ENCODE measurements at places on chromosomes 12 and 14.

DNA sequence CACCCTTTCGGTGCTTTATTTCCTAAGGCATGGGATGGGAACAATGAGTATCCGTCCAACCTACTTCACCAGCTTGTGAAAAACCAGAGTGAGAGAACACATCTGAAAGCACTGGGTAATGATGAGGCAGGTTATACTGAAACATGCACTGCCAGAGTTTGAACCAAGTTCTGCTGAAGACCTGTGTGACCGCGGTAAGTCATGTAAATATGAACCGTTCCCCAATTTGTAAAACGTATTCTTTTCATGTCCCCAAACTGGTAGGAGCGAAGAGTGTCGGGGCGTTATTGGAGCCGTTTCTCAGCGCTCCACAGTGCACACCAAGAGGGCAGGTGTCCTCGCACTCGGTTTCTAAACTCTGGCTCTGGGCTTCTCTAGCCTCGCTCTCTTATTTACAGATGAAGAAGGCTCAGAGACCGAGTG lies 788 bp upstream of the NGDN start:
- no peak for DNase-seq

DNA sequence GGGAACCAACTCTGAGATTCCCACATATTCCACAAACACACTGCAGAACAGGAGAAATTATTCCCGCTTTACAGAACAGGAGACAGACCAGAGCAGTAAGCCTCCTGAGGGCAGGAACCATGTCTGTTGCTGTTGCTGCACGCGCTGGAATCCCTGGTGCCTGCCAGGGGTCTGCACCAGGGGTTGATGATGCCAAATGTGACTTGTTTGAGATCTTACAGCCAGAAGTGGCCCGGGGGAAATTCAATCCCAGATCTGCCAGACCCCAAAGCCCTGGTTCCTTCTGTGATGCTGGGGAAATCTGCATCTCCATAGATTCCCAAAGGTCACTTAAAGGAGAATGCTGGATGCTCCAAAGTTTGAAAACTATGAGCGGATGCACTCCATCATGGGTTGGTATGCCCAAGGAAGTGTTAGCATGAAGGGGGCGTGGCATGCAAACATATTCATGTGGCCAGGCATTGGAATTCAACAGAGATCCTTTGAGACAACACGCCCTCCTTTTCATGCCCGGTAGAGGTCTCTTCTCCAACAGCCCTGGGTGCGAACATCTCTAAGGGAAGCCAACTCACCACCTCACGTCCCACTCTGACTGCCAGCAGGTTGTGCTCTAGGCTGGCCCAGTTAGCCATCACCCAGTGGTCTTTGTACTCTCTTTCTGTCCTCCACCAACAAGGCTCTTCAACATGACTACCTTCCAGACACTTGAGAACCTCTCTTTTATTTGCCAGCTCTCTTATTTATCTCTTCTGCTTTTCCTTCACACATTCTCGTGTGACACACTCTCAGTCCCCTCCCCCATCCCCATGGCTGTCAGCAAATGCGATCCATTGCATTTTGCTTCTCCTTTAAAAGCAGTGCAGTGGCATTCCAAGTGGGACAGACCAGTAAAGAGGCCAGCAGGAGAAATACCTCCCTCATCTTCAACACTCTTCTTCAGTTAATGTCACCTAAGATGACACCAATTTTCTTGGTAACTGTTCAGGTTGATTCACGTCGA lies 131.3 kb downstream of the ZFP36L1 start:
- DNase-seq: no peak

DNA sequence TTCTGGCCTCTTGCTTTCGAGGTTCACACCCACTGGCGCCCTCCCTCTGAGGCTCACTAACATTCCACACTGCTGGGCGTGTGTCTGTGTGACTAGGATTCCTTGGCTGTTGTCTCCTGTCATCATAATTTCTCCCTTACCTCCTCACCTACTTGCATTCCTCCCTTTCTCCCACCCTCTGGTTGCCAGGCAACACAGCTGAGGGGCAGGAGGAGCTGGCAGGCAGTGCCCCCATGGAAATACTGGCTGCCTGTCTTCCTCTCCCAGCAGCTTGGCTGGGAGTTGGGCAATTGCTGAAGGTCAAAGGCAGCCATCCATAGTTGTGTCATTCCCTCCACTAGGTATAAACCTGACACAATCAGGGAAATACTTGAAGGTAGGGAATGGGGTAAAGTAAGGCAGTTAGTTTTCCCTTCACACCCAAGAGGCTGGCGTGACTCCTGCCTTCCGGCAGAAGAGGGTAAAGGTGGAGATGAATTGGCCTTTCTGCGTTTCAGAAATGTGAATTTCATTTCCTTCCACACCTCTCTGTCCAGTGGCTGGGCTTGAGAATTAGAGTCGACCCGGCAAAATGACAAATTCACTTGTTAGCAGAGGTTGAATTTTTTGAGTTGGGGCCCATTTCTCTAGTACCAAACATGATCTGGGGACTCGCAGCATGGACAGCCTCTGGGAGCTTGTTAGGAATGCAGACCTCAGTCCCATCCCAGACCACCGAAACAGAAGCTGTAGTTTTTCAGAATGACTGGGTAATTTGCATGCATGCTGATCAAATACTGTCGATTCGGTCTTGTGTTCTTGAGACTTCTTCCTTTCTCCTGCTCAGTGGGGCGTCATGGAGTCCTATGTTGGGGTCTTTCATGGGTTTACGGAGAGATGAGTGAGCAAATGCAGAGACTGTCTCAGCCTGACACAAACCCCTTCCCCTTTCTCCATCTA lies 24.3 kb upstream of the EMP1 start:
- peak; percentile 65 for DNase-seq

DNA sequence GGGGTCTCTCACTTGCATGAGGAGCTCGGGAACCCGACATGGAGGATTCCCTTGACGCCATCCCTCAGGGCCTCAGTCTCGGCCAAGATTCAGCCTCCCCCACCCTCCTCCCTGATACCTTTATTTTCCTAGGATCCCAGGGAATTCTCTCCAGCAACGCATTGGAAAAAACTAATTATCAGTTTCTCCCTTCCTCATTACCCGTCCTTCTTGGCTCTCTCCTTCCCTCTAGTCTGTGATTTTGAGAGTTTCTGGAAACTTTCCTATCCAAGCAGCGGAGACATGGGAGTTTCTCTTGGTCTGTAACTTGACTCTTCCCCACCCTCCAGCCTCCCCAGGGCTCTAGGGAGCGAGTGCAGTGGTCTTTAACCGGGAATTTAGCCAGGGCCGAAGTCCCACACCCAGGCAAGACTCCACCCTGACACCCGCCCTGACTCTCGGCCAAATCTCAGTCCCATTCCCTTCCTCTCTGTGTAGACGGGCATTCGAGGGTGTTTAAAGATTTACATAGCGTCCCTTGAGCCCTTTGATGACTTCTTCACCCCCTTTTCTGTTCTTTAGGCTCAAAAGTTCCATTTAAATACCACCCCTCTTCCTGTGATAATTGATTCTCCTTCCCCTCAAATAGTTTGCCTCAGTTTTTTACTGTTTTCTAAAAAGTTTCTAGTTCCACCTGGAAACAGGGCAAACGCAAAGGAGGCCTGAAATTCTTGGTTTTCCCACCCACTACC lies 6.7 kb downstream of the HOXC5 start:
- peak; percentile 84 for DNase-seq

- no peak for DNase-seq
These were observed 19.8 kb downstream of the PTPRB start for GRCh38 chr12:70617450-70617849.

Measured in fibroblast of mammary gland (primary cell).